AG04449 (cell line): ENCODE measurements at places on chromosomes 1 and 21.

- DNase-seq, result peak; percentile 12
These were observed 54.3 kb upstream of the RAB3GAP2 start for GRCh38 chr1:220326578-220326977.

GRCh38 chr21:42124826-42125570 is 53.9 kb downstream of the UMODL1 start:
- DNase-seq, result no peak

- no peak for DNase-seq
These were observed 220.4 kb downstream of the ZP4 start for GRCh38 chr1:237670302-237670701.

GRCh38 chr1:234402939-234403338 is 29.7 kb downstream of the COA6 start:
- no peak for DNase-seq

DNA sequence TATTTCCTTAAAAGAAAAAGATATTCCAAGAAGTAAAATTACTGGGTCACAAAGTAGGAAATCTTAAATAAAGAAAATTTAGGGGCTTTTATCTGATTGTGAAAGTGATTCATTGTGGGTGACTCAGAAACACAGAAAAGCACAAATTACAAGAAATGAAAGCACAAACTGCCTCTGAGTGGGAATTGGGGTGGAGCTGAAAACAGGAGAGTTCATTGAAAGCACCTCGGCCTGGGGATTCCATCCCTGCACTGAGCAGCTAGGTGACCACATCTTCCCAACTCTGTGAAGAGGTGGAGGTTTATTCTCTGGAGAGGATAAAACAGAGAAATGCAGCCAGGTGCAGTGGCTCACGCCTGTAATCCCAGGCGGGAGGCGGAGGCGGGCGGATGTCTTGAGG is 7.4 kb downstream of the GJA4 start:
- no peak for DNase-seq

GRCh38 chr1:45942411-45942810 is 139.0 kb downstream of the MAST2 start:
- no peak for DNase-seq

- no peak for DNase-seq
These were observed 172.6 kb downstream of the SLC44A5 start for GRCh38 chr1:75438355-75438754.

DNA sequence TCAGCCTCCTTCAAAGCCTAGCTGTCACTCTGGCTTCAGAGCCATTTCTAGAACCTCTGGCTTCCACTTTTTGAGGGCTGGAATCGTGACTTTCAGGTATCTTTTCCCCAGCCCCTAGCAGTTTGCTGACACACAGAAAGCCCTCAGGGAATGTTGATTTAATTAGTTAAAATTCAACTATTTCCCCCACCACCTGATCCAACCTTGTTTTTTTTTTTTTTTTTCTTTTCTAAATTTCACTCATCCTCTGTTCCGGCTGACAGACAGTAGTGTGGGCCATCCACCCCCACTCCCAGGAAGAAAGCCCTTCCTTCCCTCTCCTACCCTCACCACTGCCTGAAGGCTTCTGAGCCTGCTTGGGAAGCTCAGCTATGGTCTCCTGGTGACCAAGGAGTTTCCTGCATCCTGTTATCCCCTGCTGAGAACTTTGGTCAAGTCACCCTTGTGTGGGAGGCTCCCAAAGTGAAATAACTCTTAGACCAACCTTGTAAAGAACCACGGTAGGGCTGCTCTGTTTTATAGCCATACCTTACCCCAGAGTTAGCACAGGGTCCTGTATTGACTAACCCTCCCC is 29.4 kb downstream of the KCNJ6 start:
- DNase-seq, result no peak

GRCh38 chr1:214364386-214364785 is 83.4 kb downstream of the SMYD2 start:
- no peak for DNase-seq

DNA sequence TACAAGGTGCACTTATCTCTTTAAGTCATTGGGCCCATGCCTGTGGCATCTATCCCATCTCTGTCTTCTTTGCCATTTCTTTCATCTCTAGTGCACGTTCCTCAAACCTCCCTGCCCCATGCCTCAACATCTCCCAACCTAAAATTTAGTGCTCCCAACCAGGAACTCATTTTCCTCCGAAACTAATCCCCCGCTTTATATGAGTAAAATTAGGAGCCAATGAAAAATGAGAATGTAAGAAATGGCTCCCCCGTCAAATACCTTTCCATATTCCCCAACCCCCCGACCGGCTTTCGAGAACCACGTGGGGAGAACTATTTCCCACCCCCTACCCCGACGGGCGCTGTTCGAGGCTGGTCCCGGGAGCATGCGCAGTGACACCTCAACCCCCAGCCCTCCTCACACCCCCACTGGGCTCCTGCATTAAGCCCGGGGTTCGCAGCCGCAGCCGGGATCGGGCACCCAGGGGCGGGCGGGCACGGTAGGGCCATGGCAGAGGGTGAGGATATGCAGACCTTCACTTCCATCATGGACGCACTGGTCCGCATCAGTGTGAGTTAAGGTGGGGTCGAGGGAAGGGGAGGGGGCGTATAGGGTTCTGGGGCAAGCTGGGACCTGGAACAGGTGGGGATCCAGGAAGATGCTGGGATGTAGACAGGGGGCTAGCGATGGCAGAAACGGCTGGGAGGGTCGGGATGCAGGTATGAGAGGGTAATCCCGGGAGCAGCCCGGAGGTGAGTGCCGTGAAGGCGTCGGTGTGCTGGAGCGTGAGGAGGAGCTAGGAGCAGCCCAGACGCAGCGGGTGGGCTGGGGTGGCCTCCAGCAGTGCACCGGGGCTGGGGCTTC is at the start of gene TRIM46:
Gene TRIM46 (plus strand): TSS at position 372 of the 846 bp plus-strand sequence. CDS start 118 bp downstream, at position 490.
- no peak for DNase-seq

DNA sequence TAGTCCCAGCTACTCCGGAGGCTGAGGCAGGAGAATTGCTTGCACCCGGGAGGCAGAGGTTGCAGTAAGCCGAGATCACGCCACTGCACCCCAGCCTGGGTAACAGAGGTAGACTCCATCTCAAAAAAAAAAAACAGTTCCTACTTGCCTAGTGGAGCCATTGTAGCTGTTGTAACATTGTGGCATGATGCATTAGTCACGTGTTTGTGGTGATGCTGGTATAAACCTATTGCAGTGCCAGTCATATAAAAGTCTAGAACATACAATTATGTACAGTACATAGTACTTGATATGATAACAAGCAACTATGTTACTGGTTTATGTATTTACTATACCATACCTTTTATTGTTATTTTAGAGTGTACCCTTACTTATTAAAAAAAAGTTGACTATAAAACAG is 16.2 kb downstream of the KYAT3 start:
- DNase-seq, result no peak

- no peak for DNase-seq
These were observed 75.6 kb downstream of the PLA2G4A start for GRCh38 chr1:186904361-186904760.

GRCh38 chr1:21164266-21164665 is 12.4 kb downstream of the EIF4G3 start:
- DNase-seq, result no peak

DNA sequence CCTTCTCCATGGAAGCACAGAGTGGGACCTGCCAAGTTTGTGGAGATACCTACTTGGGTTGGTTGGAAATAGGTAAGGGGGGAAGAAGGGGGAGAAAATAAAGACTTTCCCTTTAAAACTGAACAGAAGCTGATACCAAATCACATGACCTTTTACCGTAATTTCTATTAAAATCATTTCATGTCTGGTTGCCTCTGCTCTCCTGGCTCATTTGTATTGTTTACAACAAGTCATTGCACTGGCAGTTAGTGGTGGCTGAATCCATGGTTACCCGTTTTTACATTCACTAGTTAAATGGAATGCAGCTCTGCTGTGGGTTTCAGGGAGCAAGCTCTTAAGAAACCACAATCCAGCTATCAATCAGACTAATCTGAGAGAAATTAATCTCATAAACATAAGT is 353.7 kb upstream of the ESRRG start:
- DNase-seq, result no peak

DNA sequence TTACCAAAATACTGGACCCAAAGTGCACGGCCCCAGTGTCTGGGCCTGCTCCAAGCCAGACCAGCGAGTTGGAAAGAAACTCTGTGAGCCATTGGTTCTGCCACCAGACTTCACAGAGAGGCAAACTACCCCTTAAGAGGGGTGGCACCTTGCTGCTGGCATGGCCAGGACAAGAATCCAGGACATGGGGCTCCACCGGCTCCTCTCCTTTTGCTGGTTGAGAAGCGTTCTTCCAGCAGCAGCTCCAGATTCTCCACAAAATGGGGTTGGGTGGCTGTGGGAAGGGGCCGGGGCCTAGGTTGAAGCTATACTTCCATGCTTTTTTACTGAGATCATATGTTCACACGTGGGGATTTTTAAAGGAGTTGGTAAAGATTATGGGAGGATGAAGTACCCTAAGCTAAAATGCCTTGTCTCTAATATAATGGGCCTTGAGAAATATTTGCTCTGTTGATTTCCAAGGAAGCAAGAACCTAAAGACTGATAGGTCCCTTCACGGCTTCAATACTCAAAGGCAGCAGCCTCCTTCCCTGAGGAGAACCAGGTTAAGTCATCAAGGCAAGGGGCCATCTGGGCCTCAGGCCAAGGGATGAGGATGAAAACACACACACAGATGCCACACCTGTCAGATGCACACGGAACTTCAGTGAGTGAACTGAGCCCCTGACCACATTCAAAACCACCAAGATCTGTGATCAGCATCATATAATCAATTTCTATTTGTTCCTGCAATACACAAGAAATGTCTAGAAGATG is 3.1 kb downstream of the C1orf198 start:
- no peak for DNase-seq
